Foreskin keratinocyte (primary cell): ENCODE measurements at places on chromosomes 7 and 10.

- DNase-seq = no peak
Observed at GRCh38 chr7:99920149-99920548, 819 bp upstream of the TRIM4 start.

- DNase-seq = peak; percentile 22
Observed at GRCh38 chr7:46244757-46245156, 323.7 kb upstream of the IGFBP3 start.

GRCh38 chr10:46297406-46298204 lies 10.8 kb downstream of the ANTXRL start:
- no peak for DNase-seq

DNA sequence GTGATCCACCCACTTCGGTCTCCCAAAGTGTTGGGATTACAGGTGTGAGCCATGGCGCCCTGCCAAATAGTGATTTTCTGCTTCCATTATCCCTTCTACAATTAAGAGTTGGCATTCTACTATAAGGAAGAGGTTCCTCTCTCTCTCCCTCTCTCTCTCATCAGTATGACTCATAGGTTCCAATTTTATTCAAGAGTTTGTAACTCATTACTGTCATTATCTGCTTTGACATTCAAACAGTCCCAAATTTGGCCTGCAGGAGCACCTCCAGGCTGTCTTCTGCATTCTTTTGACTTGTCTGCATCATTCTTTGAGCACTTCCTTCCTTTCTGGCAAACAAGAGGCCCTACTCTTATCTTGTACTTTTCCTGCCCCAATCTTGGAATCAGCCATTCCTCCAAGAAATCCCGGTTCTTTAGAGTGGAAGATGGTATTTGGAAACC lies 33.2 kb upstream of the CALU start:
- no peak for DNase-seq

DNA sequence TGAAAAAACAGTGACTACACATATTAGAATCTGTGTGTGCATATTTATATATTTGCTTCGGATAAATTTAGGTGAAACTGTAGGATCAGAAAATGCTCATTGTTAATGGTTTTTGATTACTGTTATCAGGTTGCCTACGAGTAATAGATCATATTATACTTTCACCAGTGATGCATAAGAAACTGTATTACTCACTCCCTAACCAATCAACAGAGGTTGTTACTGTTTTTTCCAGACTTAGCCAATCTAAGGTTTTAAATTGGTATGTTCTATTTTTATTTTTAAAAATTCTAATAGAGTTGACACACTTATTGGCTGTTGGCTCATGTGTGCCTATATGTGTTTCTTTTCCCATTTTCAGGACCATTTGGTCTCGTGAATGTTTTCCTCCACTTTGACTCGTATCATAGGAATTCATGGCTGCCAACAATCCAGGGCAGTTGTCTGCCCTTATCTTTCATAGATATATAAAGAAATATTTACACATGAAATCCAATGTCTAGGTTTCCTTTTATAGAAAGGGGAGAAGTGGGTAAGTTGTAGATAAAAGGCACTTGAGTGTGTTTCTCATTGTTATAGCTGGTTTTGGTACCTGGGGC lies 59.2 kb downstream of the ANLN start:
- DNase-seq = peak; percentile 49

GRCh38 chr7:31864646-31865045 lies 177.6 kb downstream of the PPP1R17 start:
- no peak for DNase-seq

DNA sequence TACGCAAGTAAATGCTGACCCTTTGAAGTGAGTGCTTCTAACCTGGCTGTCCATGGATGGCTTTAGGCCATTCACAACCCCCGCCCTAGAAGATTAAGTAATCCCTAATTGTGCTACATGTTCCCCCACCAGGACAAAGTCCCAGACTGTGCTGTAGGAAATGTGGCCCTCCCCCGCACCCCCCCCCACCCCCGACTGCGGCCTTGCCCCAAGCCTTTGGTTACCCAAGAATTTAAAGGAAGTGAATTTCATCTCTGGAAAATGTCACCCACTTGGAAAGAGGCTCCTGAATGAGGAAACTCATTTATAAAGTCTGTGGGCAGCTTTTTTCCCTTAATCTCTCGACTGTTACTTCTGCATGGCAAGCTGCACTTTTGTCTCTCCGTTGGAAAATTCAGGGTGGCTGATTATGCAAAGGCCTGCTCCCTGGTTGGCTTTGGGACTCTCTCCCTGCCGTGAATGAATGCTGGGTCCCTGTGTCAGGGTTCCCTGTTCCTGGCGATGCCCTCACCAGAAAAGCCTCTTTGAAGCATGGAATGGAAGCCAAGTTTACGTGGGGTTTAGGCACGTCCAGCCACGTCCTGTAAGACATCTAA lies 31.4 kb upstream of the AQP1 start:
- no peak for DNase-seq

- no peak for DNase-seq
Observed at GRCh38 chr7:12178317-12178716, 32.8 kb upstream of the TMEM106B start.

GRCh38 chr10:124389613-124390361 lies 28.9 kb downstream of the OAT start:
- DNase-seq = no peak

DNA sequence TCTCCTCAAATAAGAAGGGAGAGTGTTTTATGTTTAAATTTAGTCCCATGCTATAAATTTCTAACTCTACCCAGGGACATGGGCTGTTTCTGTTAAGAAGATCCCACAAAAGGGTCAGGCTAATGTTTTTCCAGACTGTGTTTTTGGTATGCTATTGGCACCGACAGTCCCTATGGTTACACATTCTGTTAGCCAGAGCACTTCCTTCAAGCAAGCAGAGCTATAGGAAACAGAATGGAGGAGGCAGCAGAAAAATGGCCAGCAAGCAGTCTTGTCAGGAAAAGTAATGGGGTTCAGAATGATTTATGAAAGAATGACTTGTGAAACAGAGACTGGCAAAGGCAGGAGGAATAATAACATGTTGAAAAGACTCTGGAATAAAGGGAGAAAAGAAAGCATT lies 44.8 kb upstream of the PHYHIPL start:
- no peak for DNase-seq

GRCh38 chr7:65371468-65371867 lies 2.2 kb upstream of the ZNF92 start:
- DNase-seq = no peak

DNA sequence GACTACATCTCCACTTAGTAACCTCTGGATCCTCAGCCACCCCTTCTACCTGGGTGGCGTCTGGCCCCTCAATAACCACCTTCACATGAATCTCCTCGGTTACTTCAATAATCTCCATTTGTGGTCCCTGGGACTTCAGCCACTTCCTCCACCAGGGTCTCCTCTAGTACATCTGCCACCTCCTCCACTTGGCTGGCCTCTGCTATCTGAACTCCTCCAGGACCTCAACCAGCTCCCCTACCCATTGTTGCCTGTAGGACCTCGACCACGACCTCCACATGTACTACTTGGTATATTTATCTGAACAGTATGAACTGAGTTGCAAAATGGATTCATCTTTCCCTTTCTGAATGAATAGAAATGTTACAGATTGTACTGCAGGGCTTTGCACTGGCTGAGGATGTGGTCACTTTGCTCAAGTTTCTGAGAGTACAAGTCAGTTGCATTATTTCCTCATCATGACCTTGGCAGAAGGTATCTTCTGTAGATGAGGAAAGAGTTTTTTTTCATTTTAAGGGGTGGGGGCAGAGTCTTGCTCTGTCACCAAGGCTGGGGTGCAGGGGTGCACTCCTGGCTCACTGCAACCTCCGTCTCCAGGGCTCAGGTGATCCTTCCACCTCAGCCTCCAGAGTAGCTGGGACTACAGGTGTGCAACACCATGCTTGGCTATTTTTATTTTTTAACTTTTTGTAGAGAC lies 36.0 kb downstream of the MAT1A start:
- no peak for DNase-seq

- DNase-seq = peak; percentile 81
Observed at GRCh38 chr10:63711867-63712716, 190.9 kb downstream of the REEP3 start.

DNA sequence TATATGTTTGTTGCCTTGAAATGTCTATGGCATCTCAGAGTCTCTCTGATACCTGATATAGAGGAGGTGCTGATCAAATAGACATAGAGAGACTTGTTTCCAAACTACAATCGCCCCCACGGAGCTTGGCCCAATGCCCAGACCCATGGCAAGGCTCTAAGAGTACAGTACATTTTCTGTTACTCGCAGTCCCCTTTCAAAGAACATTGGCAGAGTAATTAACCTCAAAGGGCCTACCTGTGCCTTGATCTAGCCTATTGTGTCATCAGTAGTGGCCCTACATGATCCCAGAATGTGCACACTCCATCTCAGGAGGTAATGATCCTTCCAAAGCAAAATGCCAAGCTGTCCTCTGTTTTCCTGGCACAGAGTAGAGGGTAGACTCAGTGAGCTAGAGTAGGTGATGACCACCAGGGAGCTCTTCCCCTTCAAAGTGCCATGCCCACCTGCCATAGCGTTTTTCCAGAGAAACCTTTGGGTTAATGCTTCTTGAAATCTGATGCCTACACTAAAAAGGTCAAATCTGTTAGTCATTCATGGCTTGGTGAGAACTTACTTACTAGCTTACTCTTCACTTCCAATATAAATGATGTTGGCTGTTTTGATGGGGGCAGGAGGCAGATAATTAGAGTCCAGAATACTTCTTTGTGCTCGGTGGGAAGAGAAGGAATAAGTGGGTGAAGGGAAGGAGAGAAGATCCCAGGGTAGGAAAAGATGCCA lies 41.2 kb upstream of the ACSL5 start:
- no peak for DNase-seq

DNA sequence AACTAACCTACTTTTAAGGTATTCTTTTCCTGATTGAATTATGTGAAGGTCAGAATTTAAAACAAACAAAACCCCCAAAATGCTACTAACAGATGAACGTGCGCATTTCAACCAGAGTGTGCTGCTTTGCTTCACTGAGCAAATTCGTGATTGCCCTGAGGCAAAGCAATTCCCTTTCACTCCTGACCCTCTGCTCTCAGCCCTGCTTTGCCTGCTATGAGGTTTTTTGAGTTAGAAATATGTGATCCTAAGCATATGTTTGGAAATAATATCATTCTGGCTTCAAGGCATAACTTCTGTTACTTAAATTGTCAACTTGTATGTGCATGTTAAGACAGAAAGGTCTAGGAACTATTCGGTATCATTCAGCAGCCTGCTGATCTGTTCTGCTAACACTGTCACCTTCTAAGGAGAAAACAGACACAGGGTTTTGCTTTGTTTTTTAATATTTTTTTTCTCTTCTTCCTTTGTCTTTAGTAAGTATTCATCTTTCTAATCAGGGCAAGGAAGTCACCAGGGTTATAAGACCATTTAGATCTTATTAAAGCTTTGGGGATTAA lies 124.2 kb downstream of the GNAT3 start:
- peak; percentile 12 for DNase-seq

GRCh38 chr10:120473593-120473992 lies 16.6 kb downstream of the PLPP4 start:
- DNase-seq = no peak

DNA sequence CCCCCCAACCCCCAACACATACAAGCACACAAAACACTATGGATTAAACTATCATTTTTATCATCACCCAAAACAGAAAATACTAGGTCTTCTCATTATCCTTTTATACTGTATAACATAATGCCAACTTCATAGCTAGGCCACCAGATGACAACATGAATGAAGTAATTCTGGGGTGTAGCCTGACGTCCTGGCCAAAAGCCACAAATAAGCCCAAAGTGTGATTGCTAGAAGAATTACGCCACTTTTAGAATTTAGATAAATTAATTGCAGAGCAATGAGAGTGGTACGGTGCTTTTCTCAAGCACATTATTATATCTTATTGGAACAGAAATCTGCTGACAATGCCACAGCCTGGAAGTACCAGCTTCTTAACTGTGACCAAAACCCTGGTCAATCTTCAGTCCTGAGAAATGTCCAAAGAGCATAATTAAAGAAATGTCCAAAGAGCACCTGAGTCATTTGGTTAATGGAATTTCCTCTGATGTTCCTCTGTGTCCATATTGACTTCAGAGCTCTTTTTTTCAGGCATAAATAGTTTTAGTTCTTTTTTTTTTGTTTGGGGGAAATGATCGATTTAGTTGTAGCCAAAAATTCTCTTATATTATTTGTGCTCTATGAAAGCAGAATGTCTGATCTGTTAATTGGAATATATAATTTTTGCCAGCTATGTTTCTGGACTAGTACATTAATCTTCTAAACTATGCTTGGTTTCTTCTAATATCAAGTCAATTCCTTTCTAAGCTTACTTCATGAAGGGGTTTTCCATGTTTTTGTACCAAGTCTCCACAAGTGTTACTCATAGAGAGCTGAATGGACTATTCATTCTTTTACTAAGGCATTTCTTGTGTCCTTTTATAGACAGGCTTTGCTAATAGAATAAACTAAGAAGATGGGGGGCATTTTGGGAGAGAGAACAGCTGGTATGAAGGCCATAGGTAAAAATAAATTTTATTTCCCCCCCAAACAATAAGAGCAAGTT lies 233.4 kb upstream of the SLC26A5 start:
- peak; percentile 13 for DNase-seq

- no peak for DNase-seq
Observed at GRCh38 chr7:74031403-74032190, 3.6 kb downstream of the ELN start.

- peak; percentile 82 for DNase-seq
Observed at GRCh38 chr10:104337985-104338735, at the start of gene ITPRIP. Gene ITPRIP (minus strand): TSS chr10:104338465. CDS start chr10:104316051, 22,414 bp downstream.

DNA sequence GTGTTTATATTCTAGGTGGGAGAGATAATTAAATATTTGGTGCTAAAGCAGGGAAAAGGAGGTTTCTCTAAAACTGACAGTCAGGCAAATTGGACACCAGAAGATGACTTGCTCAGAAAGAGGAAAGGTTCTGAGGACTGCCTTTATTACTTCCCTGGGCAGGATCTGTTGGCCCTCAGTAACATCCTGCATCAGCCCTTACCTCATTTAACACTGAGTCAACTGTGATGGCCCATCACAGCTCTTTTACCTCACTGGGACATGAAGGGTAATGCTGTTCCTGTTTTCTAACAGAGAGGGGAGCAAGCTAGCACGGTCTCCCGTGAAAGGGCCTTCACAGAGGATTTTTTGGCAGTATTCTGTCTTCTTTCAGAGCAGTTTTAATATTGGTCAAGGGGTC lies 12.0 kb downstream of the PPP1R17 start:
- DNase-seq = no peak

DNA sequence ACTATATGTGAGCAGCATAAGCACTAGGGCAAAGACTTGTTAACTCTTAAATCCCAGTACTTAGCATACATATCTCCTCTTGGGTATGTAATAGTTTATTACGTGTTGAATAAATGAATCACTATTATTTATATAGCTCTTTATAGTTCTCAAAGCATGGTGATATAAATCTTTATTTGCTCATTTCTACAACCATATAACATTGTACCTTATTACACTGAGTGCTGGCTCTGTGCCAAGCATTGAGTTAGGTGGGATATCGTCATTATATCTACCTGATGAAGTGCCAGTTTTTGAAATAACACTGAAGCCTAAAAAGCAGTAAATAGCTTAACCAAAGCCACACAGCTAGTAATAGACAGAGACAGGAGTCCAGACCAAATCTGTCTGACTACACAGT lies 27.9 kb downstream of the AHR start:
- no peak for DNase-seq

- DNase-seq = no peak
Observed at GRCh38 chr10:87739703-87740102, 78.3 kb downstream of the ATAD1 start.
